Mucosa of gallbladder (tissue), 1 donor: ENCODE measurements at places on chromosomes 3 and 15. TPM values are rescaled to one million over a fixed set of nuclear protein-coding genes. Genes with fewer than 3 reads are reported as not detected.

DNA sequence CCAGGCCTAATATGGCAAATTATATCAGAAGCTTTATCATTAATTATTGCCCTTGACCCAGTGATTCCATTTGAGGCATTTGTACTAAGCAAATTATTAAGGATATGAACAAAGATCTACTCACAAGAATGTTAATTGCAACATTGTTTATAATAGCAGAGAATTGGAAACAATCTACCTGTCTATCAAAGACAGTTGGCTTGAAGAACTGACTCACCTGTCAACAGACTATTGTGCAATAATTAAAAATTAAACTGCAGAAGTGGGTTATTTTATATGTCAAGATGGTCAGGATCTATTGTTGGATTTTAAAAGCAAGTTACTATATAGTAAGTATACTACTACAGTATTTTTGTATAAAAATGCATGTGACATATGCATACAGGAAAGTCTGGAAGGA lies 6.7 kb upstream of the FETUB start:
- no peak for DNase-seq

DNA sequence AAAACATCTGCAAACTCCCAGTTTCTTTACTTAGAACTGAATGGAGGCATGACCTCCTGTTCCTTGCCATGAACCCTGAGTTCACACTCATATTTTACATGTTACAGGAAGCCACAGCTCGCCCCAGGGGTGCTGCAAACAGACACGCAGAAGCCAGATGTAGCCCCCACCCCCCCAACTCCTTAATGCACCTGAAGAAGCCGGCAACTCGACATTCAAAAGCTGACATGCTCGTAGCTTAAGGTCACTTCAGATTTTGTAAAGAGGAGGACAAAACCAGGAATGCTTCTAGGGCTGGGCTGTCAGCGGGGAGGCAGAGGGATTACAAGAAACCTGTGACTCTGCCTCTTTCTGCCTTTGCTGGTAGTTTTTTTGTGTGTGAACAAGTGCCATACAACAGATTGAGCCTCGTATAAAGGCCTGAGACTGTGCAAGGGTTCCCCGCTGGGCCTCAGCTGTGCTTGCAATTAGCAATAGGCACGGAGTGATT lies 42.0 kb upstream of the FEZF2 start:
- DNase-seq, result no peak

- no peak for DNase-seq
Observed at GRCh38 chr3:117920253-117920898, 1114.3 kb downstream of the IGSF11 start.

DNA sequence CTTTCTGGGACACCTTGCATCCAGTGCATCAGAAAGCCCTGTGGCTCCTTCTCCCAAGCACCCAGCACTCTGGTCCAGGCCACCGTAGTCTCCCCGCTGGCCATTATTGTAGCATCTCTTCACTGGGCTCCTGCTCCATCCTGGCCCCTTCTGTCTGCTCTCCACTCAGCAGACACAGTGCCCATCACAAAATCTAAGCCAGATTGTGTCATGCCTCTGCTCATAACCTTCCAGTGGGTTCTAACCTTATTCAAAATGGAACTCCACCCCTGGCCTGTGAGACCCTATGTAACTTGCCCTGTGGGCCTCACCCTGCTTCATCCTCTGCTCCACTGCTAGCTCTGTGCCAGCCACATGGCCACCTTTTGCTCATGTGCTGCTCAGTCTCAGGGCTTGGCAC lies 31.7 kb upstream of the PRR23E start:
- no peak for DNase-seq

GRCh38 chr3:187228740-187229139 lies 31.5 kb downstream of the RTP1 start:
- no peak for DNase-seq

Gene NAALADL2
- 34.2 TPM for total RNA-seq

GRCh38 chr15:98286831-98287230 lies 326.3 kb downstream of the ARRDC4 start:
- no peak for DNase-seq

DNA sequence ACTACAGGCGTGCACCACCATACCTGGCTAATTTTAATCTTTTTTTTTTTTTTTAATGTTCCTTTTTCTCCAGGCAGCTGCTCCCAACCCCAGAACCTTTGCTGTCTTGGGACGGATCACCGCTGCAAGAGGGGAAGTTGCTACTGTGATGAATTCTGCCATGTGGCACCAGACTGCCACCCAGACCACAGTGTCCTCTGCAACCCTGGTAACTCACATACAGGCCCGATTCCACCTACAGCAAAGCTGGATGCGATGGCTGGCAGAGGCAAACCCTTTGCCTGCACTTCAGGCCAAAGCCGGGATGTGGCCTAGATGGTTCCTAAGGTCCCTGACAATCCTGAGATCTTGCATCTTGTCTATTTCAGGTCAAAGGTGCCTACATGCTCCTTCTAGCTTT lies 12.7 kb upstream of the MUC20 start:
- no peak for DNase-seq

Gene TLR9
- 1.4 TPM for total RNA-seq

DNA sequence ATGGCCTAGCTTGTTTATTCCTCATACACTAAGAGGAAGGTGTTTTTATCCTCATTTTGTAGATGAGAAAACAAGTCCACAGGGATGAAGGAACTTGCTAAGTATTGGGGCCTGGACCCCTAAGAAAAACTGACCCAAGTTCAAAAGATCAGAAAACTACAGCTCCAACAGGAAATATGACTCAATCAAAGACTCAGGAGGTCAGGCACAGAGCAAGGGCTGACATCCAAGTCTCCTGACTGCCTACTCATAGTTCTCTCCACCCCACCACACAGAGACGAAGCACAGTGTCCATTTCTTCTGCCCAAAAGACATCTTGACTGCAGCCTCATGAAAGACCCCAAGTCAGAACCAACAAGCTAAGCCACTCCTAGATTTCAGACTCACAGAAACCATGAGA lies 26.9 kb upstream of the TPM1 start:
- DNase-seq, result peak; percentile 51

GRCh38 chr15:66408675-66409282 lies 22.1 kb downstream of the MAP2K1 start:
- no peak for DNase-seq

Gene MAGEF1
- total RNA-seq, result 43.3 TPM

DNA sequence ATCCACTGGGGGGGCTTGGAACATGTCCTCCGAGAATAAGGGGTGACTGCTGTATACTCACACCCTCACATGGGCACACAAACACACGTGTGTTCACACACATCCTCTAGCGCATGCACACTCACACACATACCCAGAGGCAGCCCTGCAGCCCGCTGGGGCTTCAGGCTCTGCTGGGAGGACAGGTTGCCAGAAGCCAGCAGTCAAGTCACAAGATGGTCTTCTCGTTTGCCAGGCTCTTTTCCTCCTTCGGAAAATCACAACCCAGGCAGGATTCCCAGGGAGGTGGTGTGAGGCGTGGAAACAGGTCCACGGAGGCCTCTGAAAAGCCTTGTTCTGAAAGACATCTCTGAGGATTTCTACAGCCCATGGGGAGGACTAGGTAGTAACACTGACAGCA lies 26.8 kb downstream of the MEGF11 start:
- no peak for DNase-seq

DNA sequence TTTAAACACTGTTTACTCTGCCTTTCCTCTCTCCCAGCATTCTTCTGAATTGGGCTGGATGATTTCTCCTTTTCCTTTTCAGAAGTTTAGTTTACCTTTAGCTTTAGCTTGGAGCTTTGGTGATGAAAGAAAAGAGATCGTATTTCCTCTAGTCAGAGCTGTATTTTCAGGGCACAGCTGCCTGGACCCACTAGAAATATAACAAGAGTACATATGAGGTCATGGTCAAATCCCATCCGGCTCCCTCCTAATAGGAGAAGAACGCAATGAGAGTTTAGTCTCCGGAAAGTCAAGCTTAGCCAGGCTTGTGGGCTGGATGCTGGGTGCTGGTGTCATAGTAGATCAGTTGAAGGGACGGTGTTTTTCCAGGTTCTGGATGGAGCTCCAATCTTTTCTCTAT lies 177.1 kb upstream of the PFN2 start:
- DNase-seq, result no peak

Gene FAM174B
- total RNA-seq, result 34.4 TPM

- DNase-seq, result no peak
Observed at GRCh38 chr3:74033381-74033780, 408.6 kb upstream of the PDZRN3 start.

GRCh38 chr3:123124971-123125370 lies 58.1 kb downstream of the PDIA5 start:
- DNase-seq, result no peak

- DNase-seq, result no peak
Observed at GRCh38 chr3:31546162-31546561, 13.4 kb downstream of the STT3B start.

Gene ALPK3
- total RNA-seq, result 7.6 TPM

GRCh38 chr3:66492672-66493071 lies 8.2 kb downstream of the LRIG1 start:
- DNase-seq, result peak; percentile 61

Gene CNTN4
- 5.2 TPM for total RNA-seq

Gene NEO1
- 92.8 TPM for total RNA-seq

Gene TMEM212
- not detected for total RNA-seq

Gene SLC4A7
- 35.1 TPM for total RNA-seq

DNA sequence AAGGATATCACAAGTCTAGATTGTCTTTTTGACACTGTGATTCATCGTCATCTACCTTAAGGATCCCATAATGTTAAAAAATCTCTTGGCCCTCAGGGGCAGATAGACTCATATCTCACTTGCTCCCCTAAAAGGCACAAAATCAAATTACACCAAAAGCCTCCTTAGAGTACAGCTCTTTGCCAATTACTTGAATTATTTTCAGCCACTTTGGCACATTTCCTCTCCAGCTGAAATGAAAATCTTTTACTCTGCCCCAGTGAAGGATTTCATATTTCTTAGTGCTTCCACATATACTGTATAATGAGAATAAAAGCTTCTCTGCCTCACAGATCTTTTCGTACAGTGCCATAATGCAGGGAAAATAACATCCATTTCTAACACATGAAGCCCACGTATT lies 190.7 kb upstream of the GBE1 start:
- DNase-seq, result no peak

Gene BNC1
- not detected for total RNA-seq

GRCh38 chr3:161266731-161267150 lies 45.6 kb downstream of the NMD3 start:
- DNase-seq, result no peak

GRCh38 chr15:53274630-53275029 lies 484.5 kb upstream of the ONECUT1 start:
- DNase-seq, result no peak

Gene DMXL2
- total RNA-seq, result 25.8 TPM

Gene FBN1
- 57.6 TPM for total RNA-seq

GRCh38 chr3:167837466-167837865 lies 101.9 kb downstream of the SERPINI1 start:
- no peak for DNase-seq

DNA sequence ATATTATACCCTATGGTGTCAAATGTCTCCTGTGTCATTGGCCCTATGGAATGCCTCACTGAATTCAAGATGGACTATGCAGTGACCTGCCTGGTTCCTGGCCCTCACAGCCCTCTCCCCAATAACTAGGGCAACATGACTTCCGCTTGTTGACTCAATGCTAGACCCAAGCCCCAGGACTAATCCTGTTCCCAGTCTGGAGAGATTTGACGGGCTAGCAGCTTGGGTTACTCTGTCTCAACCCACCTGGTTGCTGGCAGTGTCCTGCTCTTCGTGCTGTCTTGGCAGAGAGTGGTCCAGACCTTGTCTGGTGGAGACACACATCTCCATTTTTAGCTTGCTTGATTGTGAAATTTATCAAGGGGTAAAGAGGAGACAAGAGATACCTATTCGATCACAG lies 135.8 kb upstream of the HES1 start:
- DNase-seq, result no peak

- DNase-seq, result no peak
Observed at GRCh38 chr3:57065588-57065987, 5.1 kb downstream of the SPATA12 start.

DNA sequence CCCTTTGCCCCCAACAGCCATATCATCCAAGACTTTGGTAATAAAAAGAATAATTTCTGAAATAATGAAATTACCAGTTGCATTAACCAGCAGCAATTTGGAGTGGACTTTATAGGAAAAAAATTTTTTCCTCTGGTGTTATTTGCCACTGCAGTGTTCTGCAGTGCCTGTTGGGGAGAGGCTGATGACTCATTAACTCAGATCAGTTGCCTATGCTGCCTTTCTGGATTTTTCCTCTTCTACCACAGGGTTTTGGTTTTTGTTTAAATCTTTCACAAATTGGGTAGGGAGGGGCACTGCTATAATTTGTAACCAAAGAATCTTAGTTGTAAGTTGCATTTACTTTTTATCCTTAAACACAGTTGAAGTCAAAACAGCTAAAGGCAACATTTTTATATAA lies 22.7 kb downstream of the ATP6V1A start:
- no peak for DNase-seq

DNA sequence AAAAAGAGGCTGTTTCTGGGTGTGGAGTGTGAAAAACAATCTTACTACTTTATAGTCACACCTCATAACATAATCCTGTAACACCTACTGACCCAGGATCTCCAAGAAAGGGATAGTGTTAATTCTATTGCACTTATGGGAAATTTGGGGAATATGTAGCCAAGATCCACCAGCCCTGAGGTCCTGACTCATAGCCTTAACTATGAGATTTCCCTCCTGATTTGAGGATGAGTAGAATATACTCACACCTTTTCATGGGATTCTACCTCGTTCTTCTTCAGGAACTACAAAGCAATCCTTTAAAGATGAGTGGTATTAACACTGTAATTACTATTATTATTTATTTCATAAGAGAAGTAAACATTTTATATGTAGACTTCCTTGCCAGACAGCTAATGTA lies 315.2 kb downstream of the MECOM start:
- DNase-seq, result no peak

DNA sequence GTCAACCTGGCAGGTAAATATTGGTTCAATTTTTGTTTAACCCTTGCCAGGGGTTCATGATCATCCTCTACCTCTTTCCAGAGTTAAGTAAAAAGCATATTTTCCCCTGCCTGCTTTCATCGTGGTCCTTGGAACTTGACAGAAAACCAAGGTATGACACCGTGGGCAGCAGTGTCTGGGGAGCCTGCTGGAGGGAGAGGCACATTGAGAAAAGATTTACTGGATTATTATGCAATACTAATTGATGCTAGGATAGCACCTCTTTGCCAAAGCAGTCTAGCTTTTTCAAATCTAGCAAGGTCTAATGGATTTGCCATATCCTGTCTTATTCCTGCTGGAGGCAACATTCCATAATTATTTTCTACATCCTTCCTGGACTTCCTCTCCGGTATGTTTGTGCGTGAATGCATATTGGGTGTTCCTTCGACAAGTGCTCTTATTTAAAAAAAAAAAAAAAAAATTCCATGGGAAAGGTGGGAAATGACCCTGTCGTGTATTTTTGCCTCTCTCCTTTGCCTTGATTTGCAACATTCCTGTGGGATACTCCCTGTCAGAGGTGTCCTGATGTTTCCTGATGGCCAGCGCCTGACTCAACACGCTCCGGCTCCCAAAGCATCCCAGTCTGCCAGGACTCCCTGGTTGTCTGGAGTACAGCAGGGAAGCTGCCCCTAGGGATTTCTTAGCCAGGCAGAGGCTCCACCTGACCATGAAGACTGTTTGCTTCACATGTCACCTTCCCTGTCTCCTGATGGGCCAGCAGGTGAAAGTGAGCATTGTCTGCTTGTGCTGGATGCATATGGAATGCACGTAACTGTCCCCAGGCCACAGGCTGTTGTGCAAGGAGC lies 6.3 kb downstream of the BHLHE40 start:
- no peak for DNase-seq

Gene PSTPIP1
- total RNA-seq, result 16.3 TPM

- no peak for DNase-seq
Observed at GRCh38 chr3:192918275-192918588, 576 bp upstream of the MB21D2 start.

GRCh38 chr3:177596248-177596815 lies 399.1 kb upstream of the TBL1XR1 start:
- DNase-seq, result peak; percentile 32
